ENCODE measurements at places on chromosomes 3 and 15.

DNA sequence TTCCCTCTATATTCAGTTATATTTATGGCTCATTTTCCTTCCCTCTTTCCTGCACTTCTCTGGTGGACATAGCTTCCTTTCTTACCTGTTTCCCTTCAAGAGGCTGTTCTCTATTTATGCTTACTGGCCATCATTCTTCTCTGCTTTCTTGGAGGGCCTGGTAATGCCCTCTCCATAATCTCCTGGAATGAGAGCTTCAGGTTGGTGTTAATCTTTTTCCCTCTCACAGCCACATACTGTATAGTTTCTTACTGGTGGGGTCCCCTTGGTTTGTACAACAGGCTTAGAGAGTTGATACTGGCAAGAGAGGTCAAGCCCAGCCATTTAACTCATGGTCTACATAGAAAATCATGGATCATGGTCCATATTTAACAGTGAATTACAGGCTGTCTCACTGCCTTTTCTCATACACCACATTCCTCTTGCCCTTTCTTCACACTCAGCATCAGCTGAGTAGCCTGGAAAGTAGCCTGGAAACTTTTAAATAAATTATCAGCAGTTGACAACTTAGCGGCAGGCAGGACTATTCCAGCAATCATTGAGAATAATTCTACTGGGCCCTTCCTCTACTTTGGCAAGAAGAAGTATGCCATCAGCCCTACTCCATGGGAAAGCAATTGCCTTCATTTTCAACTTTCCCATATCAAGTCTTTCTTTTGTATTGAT, 38.0 kb upstream of the DPH6 start:
- no peak for DNase-seq

GRCh38 chr3:129312671-129313414, 34.2 kb downstream of the HMCES start:
- peak; percentile 25 for DNase-seq

GRCh38 chr3:42805141-42805821, 991 bp upstream of the HIGD1A start:
- no peak for DNase-seq

GRCh38 chr15:74531144-74531811, 9.7 kb upstream of the ARID3B start:
- no peak for DNase-seq

GRCh38 chr3:61634678-61635077, 73.3 kb downstream of the PTPRG start:
- no peak for DNase-seq

GRCh38 chr15:53588773-53589172, 170.7 kb downstream of the WDR72 start:
- DNase-seq = no peak

DNA sequence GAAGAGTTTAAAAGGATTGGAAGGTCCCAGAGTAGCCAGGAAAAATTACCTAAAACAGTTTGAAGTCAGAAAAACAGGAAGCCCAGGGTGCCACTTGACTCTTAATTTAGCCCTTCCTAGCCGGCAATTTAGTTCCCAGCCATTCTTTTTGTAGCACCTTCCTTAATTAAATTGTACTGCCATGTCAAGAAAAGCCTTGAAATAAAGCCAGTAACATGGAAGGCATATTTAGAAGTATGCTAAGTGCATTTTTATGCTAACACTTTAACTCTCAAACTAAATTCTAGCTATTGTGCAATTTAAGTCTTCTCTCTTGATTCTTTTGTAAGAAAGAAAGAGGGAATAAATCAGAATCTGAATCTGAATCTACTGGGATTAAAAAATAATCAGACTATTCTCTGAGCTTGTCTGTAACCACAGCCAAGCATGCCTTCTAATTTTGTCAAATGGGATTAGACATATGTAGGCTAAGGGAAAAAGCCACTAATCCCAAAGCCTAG, 43.2 kb downstream of the MAP3K13 start:
- no peak for DNase-seq

- DNase-seq = peak; percentile 27
Observed at GRCh38 chr3:143552851-143553250, 295.4 kb downstream of the SLC9A9 start.

DNA sequence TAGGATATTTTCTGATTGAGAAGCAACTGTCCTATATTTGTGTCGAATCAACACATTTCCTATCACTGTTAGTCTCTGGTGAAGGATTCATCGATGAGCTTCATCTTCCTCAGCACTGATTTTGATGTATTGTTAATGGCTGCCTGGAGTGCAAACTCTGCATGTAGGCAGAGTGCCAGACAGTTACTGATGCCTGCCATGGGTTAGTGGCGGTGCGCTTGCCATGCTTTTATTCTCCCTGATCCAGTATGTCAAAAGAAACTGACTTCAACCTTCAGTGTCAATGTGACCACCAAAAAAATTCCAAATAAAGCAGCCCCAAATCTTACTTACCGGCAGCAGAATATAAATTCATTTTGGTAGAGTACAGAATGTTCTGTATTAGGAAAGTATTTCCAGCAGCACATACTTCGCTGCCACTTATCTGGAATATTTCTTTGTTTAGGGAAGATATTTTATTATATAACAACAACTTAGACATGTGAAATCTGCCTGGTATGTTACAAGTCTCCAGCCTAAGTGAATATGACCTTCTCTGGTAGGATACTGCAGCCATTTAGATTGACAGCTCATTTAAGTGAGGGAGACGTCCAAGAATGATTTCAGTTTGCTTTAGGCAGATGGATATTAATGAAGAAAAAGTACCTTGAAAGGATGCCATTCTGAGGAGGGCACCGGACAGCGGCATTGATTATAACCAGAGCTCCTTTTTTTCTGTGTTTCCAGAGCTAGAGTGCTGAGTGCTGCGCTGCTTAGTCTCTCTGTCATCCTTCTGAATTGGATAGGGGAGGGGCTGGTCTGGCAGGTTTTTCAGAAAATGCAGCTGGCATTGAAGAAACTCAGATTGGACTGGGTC, 59.9 kb downstream of the ARHGEF26 start:
- peak; percentile 66 for DNase-seq

DNA sequence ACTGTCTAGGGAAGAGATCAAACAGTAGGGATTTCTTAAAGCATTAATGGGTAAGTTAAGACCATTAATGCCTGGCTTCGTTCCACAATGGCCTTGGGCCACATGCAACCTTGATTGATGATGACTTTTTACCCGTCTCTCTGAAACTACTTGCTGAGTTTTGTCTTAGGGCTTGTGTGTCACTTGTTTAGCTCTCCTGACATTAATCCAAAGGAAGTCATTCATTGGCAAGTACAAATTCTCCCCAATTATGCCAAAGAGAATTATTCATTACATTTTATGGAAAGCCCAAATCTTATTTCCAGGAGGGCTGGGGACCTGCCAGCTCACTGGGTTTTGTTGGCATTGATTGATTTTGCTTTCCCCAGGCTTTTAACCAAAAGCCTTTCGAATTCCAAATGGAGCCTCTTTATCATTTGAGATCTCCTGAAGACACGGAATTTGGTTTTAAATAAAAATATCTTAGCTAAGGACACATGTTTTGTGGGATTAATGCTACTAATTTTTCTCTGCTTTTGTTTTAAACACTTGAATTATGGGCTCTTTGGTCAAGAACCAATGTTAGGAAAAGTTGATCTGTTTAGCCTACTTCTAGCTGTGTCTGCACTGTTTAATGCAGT, 40.7 kb downstream of the SERPINI1 start:
- no peak for DNase-seq

DNA sequence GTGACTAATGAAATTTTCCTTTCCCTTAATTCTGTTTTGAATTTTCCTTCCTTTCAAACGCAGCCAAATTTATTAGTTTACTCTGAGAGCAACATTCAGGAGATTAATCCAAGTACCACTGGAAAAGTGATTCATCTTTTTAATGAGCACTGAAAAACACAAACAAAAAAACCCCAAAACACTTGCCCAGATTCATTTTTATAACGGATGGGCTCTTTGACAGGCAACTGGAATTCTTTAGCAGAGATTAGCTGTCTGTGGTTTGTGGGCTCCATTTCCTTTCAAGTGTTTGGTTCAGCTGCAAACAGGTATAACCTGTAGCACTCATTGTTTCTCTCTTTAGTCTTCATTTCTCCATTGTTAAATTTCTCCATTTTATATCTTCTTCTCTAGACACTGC, 3.1 kb upstream of the POLR2M start:
- no peak for DNase-seq

DNA sequence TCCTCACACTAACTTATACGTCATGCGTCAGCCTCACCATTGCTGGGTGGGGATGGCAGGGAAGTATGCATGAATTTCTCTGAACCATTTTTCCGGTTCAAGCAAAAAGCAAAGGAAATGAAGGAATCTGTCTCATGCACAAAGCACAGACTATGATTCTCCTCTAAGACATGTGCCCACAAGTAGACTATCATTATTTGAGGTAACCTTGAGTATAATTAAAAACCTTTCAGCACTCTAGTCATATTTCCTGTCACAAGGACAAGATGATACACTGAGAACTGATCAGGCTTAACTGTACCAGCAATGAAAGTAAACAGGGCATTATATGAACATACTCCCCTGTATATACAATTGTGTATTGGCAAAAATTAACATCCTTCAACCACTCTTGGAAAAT, 56.7 kb upstream of the TSC22D2 start:
- no peak for DNase-seq

GRCh38 chr3:139134678-139135372, 90.1 kb upstream of the PRR23C start:
- no peak for DNase-seq

DNA sequence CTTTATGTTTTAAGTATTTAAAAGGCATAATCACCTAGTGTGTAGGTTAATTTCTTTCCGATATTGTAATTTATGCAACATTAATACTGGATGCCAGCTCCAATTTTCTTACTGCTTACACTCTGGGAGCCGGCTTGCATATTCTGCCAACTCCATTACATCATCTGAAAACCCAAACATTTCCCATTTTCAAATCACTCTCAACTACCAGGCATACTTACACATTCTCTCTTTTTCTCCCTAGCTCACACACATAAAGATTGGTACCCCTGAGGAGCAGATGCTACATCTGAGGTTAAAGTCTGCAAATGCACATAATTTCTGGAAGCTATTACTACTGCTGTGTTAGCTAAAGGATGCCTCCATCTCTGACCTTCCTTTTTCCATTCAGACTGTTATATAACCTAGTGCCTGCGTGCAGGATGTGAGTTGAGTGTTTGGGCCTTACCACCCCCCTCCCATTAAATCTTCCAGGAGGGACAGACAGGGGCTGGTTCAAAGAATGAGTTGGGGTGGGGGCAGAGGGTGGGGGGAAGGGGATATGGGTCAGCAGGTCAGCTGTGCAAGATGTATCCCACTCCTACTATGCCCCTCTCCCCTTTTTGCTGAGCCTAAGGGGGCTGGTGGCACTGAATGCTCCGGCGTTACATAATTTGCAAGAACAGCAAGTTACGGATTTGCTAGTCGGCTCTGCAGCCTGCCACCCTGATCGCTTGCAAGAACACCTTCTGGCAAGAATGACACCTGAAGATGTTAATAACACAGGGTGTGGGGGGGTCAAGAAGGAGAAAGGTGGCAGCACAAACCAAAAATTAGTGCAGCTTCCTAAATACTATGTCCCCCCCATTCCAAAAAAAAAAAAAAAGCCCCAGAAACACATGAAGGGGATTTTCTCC, 2.5 kb downstream of the RORA start:
- no peak for DNase-seq

DNA sequence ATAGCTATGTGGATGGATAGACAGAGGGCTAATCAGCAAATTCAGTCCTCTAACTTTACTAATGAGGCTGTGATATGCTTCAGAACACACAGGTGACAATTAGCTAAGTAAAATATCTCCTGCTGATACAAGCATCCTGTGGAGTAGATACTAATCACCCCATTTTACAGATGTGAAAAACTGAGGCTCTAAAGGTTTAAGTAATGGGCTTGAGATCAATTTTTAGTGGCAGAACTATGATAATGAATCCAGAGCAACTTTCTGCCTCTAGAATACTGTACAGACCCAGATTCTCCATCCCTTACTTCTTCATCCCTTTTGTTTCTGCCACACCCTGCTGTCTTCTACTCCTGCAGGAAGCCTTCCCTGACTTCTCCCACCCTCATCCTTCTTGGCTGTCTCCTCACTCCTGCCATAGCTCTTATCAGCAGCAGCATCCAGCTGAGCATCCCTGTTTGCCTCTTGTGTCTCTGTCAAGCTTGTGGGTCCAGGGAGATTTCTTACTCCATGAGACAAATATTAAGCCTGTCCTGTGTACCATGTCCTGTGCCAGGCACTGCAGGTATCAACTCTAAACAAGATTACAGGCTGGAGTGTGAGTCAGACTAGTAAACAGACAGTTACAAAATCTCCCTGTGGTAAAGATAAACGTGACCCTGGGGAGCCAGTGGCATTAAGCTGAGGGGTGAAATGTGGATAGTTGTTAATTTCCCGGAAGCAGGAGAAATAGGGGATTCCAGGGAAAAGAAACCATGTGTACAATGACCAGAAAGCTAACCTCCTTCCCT, 39.2 kb downstream of the SLC6A11 start:
- DNase-seq = no peak

GRCh38 chr3:11634974-11635612, 8.6 kb downstream of the VGLL4 start:
- no peak for DNase-seq

DNA sequence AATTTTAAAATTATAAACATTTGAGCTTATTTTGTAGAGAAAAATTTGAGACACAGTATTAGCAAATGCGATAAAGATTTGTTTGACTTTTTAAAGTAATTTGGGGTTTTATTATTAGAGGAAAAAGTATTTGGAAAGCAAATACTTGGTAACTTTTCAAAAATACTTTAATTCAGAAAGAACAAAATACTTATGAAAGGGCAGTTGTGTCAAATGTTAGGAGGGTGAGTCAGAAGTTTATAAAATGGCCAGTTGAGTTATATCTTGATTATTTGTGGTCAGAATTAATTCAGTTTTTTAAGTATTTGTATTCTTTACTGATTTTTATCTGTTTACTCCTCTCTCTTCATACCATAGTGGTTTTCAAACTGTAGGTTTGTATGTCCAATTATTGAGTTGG, 12.1 kb downstream of the LACTB start:
- DNase-seq = no peak

- DNase-seq = no peak
Observed at GRCh38 chr15:63292771-63293170, 15.4 kb downstream of the APH1B start.

DNA sequence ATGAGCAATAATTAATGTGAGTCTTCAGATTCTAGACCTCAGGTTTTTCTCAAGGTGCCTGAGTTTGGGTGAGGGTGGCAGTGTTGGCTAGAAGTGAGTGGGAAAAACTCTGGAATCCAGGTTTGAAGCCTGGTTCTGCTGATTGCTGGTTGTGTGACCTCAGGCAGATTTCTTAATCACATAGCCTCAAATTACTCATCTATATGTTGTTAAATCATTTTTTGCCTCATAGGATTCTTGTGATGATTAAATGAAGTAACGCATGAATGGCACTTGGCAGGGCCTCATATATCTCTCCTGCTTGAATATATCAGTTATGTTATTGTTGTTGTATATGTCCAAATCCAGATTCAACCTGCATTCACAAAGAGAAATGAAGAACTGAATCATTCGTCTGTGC, 60.5 kb downstream of the NR2F2 start:
- no peak for DNase-seq

DNA sequence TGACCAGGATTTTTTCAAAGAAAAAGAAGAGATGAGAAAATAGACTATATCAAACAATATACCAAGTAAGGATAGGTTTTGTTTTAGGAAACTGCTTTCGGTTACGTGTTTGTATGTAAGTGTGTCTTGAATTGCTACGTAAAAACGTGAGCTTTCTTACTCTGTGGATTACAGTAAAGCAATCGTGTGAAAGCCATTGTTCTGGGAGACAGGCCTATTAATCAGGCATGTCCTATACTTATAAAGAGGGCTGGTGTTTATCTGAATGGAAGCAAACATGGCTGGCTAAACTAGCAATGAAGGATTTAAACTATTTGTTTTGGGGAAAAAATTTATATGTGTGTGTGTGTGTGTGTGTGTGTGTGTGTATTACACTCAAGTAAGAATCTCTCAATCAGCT, 2.6 kb downstream of the EHHADH start:
- no peak for DNase-seq
